Lower lobe of right lung (tissue), 2 donors: ENCODE measurements at places on chromosomes 4 and X. TPM values are rescaled to one million over a fixed set of nuclear protein-coding genes. Genes with fewer than 3 reads are reported as not detected.

The LIMCH1 gene
- total RNA-seq, result 267 TPM

The RENBP gene
- 57.0 TPM for total RNA-seq

The GLUD2 gene
- total RNA-seq, result 1.4 TPM

The MAGEB2 gene
- total RNA-seq, result not detected

The YY2 gene
- total RNA-seq, result 1.1 TPM

The PF4V1 gene
- not detected for total RNA-seq

The USP51 gene
- 4.2 TPM for total RNA-seq

The SLC25A53 gene
- 13.4 TPM for total RNA-seq

The NLRP2B gene
- total RNA-seq, result not detected

The COMMD8 gene
- total RNA-seq, result 14.5 TPM

The ENPP6 gene
- total RNA-seq, result 0.74 TPM

The PAGE4 gene
- total RNA-seq, result not detected

The TBCK gene
- 45.7 TPM for total RNA-seq

The NPY2R gene
- total RNA-seq, result 0.27 TPM

The AR gene
- total RNA-seq, result 5.0 TPM

The BANK1 gene
- total RNA-seq, result 12.2 TPM

The GJB1 gene
- total RNA-seq, result 1.7 TPM

The PCDH10 gene
- 0.71 TPM for total RNA-seq

The ZDHHC15 gene
- total RNA-seq, result 1.8 TPM

The RHOH gene
- 9.2 TPM for total RNA-seq

The ARHGEF6 gene
- 33.7 TPM for total RNA-seq

The RTL5 gene
- 9.9 TPM for total RNA-seq

The GAGE13 gene
- total RNA-seq, result not detected

The BMPR1B gene
- 6.0 TPM for total RNA-seq

The SOD3 gene
- 111 TPM for total RNA-seq

The PRR32 gene
- total RNA-seq, result not detected

The PABPC4L gene
- total RNA-seq, result 0.56 TPM

The TCEAL3 gene
- 19.1 TPM for total RNA-seq

The NUDT10 gene
- not detected for total RNA-seq

The RAB39B gene
- total RNA-seq, result 0.95 TPM

The BMP3 gene
- 18.2 TPM for total RNA-seq

The RASL11B gene
- 0.41 TPM for total RNA-seq

The DGAT2L6 gene
- not detected for total RNA-seq

The FHIP1A gene
- 14.3 TPM for total RNA-seq

The OPHN1 gene
- 10.7 TPM for total RNA-seq

The ALB gene
- 2.3 TPM for total RNA-seq

The KDR gene
- 55.8 TPM for total RNA-seq

The PRRG1 gene
- total RNA-seq, result 16.2 TPM

The SLC10A4 gene
- 1.6 TPM for total RNA-seq

The SYAP1 gene
- total RNA-seq, result 21.8 TPM

The MCF2 gene
- total RNA-seq, result not detected

The PLAC1 gene
- not detected for total RNA-seq

The HSFX2 gene
- total RNA-seq, result not detected

The MAOB gene
- total RNA-seq, result 23.4 TPM

The COL25A1 gene
- total RNA-seq, result 0.35 TPM

The USP17L28 gene
- not detected for total RNA-seq

The PTPN13 gene
- total RNA-seq, result 77.2 TPM

The CTAG2 gene
- total RNA-seq, result not detected

The AKAP4 gene
- total RNA-seq, result not detected

The SLITRK4 gene
- 0.74 TPM for total RNA-seq

The PITX2 gene
- total RNA-seq, result not detected

The MAP7D2 gene
- 0.35 TPM for total RNA-seq

The GRID2 gene
- not detected for total RNA-seq

The SPIN2A gene
- 0.74 TPM for total RNA-seq
